ENCODE measurements at places on chromosomes 2 and 18.

- no peak for DNase-seq
Observed at GRCh38 chr2:135227386-135227785, 175.3 kb downstream of the RAB3GAP1 start.

GRCh38 chr2:49265471-49265870, 111.2 kb upstream of the FSHR start:
- no peak for DNase-seq

DNA sequence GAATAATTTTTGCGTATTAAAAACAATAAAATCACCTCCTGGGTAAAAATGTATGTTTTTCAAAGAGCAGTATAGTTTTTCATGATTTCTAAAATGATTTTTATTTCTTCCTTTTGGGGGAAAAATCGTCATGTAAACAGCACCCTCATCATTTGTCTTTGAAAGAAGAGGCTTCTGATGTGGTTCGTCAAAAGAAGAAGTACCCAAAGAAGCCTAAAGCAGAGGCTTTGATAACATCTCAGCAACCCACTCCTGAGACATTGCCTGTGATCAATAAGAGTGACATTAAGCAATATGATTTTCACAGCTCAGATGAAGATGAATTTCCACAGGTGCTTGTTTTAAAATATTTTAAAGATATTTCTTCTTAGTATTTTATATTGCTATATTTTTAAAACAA, 110.2 kb upstream of the KIF5C start:
- DNase-seq, result no peak

GRCh38 chr2:242027676-242028450, 158.3 kb downstream of the RTP5 start:
- DNase-seq, result no peak

- DNase-seq, result no peak
Observed at GRCh38 chr2:183926433-183926832, 671.9 kb upstream of the ZNF804A start.

DNA sequence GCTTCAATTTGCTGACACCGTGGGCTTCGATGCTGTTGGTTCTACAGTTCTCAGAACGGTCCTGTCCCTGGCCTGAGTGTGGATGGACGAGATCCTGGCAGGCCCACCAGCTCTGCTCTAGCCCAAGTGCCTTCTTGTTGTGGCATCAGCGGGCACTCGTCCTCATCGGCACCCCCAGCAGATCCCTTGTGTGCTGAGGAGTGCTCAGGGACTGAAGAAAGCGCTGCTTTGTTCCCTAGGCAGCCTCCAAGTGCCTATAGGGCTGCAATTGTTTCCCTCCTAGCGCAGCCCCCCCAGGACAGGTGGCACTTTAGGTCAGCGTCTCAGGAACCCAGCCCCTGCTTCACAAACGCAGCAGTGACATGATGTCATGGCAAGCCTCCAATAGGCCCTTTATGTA, 217.7 kb downstream of the AGAP1 start:
- no peak for DNase-seq

- no peak for DNase-seq
Observed at GRCh38 chr2:110115291-110116032, at the start of gene MALL. TSS of gene MALL (minus strand) at chr2:110115822. CDS start at chr2:110115792, 30 bp downstream.

DNA sequence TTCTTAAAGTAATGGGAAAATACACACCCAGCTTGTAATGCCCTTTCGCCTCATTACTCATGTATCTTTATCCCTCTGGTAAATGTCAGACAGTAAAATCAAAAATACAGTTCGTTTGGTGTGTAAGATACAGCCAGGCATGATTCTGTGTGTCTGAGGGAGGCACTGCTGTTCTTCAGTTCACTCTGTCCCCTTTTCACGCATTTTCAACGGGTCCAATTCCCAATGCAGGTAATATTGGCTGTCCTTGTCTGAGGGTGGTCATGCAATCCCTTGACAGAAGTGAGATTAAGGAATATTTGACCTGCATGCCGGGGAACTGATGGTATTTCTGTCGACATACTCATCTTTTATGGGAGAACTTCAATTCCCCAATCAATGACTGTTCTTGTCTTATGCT, 587.2 kb upstream of the NXPH2 start:
- no peak for DNase-seq

- DNase-seq, result peak; percentile 2
Observed at GRCh38 chr18:27887711-27888495, 289.0 kb downstream of the CDH2 start.

- no peak for DNase-seq
Observed at GRCh38 chr2:167103028-167103756, 214.9 kb downstream of the XIRP2 start.

GRCh38 chr2:136057023-136057801, 60.7 kb downstream of the CXCR4 start:
- DNase-seq, result no peak

GRCh38 chr2:112133344-112133743, 4.8 kb upstream of the FBLN7 start:
- DNase-seq, result no peak

- DNase-seq, result no peak
Observed at GRCh38 chr2:113848758-113849415, 41.0 kb upstream of the ACTR3 start.

DNA sequence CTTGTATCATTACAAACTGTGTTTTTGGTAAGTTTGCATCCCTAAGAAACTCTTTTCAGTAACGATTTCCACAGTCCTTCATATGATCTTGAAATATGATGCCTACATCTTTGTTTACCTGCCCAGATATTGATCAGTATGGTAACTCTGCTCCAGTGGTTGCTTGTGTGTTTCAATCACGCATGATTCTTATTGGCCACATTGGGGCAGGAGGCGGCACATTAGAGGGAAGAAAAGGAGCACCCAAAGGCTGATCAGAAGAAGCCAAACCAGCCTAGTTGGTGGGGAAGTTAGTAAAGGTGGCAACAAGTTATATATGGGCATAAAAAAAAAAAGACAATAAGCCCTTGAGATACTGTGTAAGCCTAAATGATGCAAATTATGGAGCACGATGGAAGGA, 158.9 kb downstream of the RHBDD1 start:
- DNase-seq, result no peak

Data from urothelium cell line (cell line).